ENCODE measurements at places on chromosomes 7 and 10.

GRCh38 chr10:43863859-43864591 lies 215.3 kb upstream of the ZNF32 start:
- DNase-seq = peak; percentile 47

DNA sequence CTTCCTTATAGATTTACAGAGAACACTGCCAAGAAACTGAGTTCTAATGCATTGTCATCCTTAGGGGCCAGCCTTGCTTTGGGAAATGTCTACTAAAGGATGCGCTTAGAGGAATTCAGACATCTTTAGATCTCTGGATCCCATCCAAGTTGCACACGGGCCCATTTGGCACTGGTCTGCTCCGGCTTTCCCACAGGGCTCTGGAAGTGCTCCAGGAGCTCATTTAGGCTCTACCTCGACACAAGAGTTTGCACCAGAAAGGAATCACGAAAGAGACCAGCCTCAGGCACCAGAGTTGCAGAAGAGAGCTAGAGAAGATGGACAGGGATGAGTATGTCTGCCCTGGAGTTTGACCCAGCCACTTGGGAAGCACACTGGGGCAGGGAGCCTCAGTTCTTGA lies 150.1 kb upstream of the TMEM72 start:
- no peak for DNase-seq

DNA sequence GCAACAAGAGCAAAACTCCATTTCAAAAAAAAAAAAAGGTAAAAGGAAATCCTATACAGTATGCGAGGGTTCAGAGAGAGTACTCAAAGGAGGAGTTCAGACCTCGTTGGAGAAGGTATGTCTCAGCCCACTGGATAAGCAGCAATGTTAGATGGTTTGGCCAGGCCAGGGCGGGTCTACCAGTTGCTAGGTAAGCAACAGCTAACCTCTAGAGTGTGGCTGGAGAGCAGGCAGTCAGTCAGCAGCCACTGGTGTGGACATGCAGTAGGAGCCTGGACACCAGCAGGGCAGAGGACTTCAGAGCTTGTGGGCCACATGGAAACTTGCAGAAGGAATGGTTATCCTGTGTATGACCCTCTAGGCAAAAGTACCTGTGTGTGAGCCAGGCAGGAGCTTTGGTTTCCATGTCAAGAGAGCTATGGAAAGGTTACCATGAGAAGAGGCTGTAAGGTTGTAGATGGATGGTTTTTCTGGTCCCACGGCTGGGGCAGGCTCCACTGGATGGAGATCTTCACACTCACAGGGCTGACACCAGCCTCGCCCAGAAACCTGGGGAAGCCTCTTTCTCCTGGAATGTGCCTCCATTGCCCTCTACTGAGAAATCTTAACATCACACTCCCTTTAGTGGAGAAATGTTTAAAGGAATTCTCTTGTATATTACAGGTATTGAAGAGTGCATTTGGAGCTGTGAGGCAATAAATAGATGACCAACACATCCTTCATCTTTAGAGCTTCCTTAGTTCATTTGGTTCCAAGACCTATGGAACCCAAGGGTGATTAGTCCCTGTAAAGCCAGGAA lies 63.6 kb downstream of the CCDC186 start:
- DNase-seq = no peak

DNA sequence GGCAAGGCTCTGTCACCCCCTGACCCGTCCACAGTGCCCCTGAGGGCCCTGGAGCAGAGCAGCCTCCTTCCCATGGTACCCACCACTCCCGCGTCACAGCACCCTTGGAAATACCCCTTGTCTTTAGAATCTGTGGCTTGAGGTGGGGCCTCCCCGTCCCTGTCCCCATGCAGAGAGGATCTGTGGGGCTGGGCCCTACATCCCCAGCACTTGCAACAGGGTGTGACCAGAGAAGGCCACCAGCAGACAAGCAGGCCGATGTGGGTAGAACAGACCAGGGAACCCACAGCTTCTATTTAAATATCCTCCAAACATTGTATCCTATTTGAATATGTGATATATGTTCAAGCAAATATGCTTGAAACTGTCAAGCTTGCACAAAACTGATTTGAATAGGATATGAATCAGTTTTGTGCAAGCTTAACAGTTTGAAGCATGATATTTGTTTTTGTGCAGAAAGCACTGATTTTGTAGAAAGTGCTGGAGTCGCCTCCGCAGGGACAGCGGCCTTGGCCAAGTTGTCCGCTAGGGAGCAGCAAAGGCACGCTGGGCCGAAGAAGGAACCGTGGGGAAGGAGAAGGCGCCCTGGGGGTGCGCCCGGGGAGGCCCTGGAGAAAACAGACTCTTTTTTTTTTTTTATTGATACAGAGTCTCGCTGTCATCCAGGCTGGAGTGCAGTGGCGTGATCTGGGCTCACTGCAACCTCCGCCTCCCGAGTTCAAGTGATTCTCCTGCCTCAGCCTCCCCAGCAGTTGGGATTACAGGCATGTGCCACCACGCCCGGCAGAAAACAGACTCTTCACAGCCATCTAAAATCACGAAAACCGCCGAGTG lies 2.2 kb downstream of the CFAP46 start:
- peak; percentile 46 for DNase-seq

GRCh38 chr10:28047061-28047460 lies 48.2 kb upstream of the ODAD2 start:
- DNase-seq = no peak

- DNase-seq = no peak
Observed at GRCh38 chr7:98205162-98205845, 5.9 kb upstream of the BHLHA15 start.

DNA sequence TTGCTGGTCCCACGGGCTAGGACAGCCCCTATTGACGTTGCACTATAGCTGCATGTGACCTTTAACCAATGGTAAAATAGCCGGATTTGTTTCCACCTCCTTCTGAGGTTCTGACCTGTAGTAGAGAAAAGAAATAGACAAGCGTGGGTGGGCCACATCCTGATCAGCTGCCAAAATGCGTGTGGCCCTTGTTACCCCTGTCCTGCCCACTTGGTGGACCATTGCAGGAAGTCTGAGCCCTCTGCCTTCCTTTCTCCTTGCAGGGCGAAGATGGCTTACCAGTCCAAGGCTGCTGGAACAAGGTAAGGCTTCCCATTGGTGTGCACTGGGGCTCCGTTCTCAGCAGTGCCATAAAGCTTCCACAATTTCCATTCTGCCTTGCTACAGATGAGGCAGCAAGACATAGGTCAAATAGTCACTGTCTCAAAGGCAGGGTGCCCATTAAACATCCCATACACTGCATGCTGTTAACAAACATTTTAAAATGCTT lies 95.9 kb upstream of the MACROH2A2 start:
- no peak for DNase-seq

DNA sequence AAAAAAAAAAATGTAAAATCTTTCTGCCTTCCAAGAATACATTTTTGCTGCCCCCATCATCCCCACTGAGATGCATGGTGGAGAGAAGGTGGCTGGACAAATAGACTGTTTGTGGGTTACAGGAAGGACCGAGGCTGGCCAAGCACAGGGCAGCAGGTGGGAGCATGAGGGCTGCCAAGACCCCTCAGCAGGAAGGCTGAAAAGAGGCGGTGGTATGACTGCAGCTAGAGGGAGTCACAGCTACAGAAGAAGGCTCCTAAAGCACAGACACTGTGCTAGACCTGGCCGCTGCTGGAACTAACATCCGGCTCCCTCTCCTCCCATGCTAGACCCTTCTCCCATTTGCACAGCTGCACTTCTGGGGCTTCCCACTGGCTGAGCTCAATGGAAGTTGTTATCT lies 289.6 kb downstream of the TCERG1L start:
- DNase-seq = no peak

Data from psoas muscle (tissue), 8 donors.